CD8-positive, alpha-beta memory T cell (primary cell): ENCODE measurements at places on chromosomes 2 and 18. TPM values are rescaled to one million over a fixed set of nuclear protein-coding genes. Genes with fewer than 3 reads are reported as not detected.

DNA sequence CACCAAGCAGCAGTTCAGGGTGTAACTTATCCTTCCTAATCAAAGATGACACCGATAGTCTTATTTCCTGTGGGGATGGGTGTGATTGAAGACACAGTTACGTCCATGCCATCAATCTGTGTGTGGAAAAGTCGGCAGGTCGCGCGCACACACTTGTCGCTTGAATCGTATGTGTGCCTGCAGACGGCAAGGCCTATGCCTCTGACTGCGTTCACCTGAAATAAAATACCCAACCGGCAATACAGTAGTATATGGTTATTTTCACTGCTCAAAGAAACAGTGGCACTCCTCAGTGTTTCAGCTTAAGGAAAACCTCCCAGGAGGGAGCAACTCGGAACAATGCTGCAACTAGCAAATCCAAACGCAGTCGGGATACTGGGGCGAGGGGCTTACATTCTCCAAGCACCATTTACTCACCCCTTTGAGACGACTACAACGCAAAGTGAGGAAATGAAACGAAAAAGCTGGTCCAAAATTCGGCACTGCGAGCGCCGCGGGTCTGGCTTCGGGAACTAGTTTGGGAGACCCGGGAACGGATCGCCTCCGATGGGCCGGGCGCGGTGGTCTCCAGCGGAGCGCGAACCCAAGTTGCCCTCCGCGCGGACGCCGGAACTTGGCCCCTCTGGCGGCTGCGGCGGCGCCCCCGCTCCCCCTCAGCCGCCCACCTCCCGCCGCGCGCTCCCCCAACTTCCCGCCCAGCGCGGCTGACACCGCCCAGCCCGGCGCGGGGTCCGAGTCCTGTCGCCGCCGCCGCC, 675 bp downstream of the PRKD3 start:
- DNase-seq: peak; percentile 59

DNA sequence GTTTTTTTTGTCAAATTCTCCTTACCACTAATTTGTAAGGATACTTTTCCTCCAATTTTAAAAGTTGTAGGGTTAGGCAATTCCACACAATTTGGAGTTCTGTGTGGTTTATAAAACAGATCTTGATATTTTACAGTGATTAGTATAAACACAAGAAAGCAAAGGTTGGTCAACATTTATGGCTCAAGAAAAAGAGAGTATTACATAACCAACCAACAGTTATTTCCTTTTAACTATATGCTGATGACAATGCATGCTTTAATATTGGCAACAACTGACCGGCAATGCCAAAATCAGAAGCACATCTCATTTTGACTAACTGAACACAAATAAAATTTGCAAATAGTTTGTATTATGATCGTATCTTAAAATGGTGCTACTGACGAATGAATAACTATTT, 137.2 kb downstream of the CDH2 start:
- no peak for DNase-seq

DNA sequence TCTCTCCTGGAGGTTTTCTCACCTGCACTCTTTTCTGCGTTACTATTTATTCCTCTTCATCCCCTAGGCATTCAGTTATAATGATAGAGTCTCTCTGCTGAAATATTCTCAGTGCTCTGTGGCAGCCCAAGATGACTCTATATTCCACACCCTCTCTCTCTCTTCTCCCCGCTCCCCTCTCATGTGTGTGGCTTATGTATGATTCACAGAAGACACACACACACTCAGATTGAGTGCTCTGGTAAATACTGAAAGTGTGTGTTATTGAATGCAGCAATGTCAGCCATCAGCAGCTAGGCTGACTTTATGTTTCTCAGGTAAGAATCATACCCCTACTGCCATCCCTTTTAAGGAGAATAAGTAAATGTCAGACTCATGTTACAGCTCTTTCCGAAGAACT, 201.2 kb downstream of the SLC4A10 start:
- no peak for DNase-seq

DNA sequence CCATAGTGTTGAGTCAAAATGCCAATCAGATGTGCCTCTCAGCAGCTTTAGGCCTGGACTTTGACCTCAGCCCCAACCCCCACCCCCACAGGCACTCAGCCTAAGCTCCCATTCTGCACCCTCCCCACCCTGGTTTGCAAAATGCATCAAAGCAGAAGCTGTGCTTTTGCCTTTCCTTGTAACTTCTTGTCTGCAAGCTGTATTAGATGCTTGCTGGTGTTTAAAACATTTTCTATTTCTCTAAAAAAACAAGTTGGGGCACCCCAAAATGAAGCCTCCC, 26.6 kb upstream of the STEAP3 start:
- no peak for DNase-seq

- DNase-seq: no peak
Observed at GRCh38 chr2:26651799-26652198, 10.6 kb upstream of the CIB4 start.

DNA sequence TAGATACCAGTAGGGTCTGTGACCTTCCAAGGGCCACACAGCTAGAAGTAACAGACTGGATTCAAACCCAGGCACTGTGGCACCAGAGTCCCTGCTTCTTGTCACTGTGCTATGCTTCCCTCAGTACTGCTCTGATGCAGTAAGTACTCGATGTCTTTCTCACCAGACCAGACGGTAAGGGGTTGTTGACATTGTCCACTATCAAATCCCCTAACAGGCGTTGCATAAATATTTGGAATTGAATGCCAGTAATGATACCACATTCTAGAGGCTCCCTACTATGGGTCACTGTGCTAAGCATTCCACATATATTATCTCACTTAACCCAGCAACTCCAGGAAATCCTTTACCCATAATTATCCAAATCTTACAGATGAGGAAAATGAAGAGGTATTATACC, 223.1 kb downstream of the C1D start:
- no peak for DNase-seq

GRCh38 chr2:219530048-219530963, 13.3 kb downstream of the CHPF start:
- peak; percentile 75 for DNase-seq

The CRYGC gene
- not detected for polyA plus RNA-seq

The TMEM169 gene
- 1.1 TPM for polyA plus RNA-seq

GRCh38 chr18:26422472-26423162, 125.7 kb downstream of the KCTD1 start:
- no peak for DNase-seq

DNA sequence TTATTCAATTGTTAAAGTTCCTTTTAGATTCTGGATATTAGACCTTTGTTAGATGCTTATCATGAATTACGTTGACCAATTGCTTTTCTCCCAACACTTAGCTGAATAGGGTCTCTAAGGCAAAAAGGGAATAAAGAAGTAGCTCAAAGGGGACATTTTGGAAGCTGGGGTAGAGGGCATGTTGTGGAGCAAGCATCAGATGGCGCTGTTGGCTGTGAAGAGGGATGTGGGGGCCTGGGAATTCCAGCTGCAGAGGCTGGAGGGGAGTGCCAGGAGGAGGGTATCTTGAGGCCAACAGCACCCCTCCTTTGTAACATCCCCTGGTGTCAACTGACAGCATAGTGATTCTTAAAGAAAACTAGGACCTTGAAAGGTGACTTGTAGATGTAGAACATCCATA, 198.2 kb downstream of the ADCYAP1 start:
- no peak for DNase-seq

The ERFE gene
- polyA plus RNA-seq: not detected

The TRIM43 gene
- polyA plus RNA-seq: not detected

DNA sequence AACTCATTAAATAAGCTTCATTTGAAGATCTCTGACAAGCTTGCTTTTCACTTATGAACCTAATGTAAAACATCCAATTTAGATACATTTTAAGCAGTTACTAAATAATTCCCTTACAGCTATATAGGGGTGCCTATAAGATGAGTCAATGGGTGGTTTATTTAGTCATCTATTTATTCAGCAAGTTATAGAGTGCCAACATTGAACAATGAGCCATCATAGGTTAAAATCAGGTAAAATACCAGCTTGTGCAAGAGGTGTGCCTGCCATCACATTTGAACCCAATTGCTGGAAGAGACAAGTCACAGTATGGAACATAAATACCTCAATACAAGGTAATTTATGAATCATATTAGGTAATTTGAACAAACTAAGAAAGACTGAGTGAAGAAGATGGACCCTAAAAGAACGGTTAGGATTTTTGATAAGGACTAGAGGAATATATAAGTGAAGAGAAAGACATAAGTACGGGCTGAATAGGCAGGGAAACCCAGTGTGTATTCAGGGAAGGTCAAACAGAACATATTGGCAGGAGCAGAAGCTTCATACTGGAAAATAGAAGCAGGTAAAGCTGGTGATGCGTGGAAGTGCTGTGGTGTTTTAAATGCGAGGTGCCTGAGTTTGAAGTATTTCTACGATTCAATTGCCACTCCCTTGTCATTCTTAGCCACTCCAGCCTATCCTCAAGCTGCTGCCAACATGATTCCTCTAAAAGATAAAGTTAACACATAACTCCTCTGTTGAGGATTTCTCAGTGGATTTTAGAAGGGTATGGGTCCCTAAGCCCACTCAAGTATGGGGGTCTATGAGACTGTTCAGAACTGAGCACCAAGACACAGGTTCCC, 18.9 kb upstream of the STAT4 start:
- DNase-seq: no peak

The ACKR3 gene
- 5.5 TPM for polyA plus RNA-seq

- no peak for DNase-seq
Observed at GRCh38 chr2:135525786-135526185, 5.2 kb downstream of the ZRANB3 start.

GRCh38 chr18:9790261-9790660, 82.2 kb downstream of the RAB31 start:
- no peak for DNase-seq

The POTEE gene
- 0.14 TPM for polyA plus RNA-seq

GRCh38 chr2:240514631-240515030, 43.2 kb downstream of the ANKMY1 start:
- no peak for DNase-seq

The AKAIN1 gene
- not detected for polyA plus RNA-seq

GRCh38 chr18:49111191-49111988, 160.6 kb upstream of the SMAD7 start:
- no peak for DNase-seq

The GALNT14 gene
- not detected for polyA plus RNA-seq

DNA sequence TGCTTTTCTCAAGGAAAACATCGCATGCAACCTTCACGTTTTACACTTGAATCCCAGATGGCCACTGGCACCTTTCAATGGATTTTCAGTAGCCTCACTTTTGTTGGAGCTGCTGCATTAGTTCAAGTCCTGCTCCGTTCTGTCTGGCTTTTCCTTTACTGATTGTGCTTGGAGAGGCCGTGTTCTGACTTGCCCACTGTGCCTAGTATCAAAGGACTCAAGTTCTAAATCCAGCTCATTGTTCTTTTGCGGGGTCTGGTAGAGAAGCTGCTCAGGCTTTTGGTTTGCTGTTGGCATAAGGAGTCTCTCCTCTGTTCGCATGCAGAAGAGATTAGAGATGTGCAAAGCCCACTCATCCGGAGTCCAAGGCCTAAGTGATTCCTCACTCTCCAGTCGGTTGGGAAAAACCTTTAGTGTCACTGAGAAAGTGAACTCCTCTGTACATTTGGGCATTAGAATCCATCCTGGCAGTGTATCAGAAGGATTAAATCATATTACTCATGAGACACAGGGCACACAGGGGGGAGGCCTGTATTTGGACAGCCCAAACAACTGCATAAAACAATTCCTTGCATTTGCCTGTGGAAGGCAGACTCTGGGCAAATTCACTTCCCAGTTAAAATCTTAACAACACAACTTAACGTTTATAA, 69.7 kb downstream of the NCK2 start:
- no peak for DNase-seq

DNA sequence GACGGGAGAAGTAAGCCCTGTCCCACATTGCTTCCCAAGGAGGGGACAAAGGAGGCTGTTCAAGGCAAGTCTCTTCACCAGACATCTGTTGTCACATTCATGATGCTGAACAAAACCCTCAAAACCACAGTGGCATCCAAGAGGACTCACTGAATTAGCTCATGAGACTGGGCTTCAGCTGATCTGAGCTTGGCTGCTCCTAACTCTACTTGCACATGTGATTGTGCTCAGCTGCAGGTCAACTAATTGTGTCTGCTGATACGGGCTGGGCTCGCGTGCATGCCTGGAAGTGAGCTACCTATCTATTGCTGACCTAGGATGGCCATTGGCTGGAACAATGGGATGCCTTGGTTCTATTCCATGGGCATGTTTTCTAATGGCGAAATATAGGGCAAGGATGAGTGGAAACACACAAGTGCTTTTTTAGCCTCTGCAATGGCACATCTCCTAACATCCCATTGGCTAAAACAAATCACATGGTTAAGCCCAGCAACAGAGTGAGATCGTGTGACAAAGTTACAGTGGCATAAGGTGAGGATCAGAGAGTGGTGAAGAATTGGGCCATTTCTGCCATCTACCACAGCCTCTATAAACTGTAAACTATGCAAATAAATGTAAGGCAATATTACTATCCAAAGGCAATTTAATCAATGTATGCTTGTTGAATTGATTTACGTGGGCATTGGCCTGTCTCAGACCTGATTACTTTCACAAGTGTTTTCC, 52.9 kb upstream of the CAPN13 start:
- no peak for DNase-seq

The ABCG8 gene
- not detected for polyA plus RNA-seq

- DNase-seq: no peak
Observed at GRCh38 chr2:233705911-233706506, 6.7 kb upstream of the UGT1A5 start.

- no peak for DNase-seq
Observed at GRCh38 chr18:11752116-11752911, 63.2 kb downstream of the GNAL start.

- DNase-seq: no peak
Observed at GRCh38 chr2:222353993-222354392, 55.2 kb upstream of the PAX3 start.

The THADA gene
- 12.2 TPM for polyA plus RNA-seq

GRCh38 chr18:74171910-74172606, 23.7 kb downstream of the TIMM21 start:
- DNase-seq: no peak

DNA sequence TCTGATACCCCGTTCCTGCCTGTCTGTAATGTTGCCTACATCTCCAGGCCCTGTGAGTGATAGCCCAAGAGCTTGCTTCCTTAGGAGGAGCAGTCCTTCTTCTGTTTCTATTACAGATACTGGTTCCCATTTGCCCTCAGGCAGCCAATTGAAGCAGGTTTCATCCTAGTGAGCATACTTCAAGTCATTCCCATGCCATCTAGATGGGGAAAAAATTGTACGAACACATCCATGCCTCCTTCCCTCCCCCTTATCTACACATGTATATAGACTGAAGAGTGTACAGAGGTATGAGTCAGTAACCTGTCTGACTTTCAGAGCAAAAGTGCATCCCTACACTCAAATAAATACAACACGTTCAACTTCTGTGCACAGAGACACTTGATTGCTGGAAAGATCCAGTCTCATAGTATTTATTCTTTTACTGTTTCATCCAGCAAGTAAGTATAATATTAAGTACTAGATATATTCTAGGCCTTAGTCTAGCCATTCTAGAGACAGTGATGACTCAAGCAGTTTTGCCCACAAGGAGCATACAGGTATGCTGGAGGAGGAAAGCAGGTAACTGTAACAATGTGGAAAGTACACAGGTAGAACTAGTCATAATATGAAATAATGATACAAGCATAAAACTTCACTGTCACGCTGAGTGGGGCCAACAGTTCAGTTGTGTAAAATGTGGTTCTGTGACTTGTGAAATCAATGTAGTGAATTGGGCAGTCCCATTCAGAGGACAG, 153.4 kb downstream of the MGAT5 start:
- DNase-seq: no peak
